Fibroblast of skin of left quadriceps (primary cell): ENCODE measurements at places on chromosomes 3 and 15.

DNA sequence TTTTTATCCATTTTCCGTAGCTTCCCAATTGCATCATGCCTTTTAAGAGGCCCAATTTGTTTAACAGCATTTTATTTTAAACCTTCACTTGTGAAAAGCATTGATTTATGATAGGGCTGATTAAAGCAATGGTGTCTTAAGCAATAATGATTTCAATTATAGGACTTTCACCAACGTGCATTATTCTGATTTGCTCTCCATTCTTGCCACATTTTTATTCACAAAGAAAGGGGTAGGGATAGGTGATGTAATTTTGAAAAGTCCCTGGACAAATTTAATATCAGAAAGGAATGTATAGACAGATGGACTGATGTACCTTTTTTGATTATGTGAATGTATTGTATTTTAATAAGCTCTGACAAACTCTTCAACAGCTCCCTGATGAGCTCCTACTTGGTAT is 37.9 kb upstream of the NR2F2 start:
- no peak for DNase-seq

DNA sequence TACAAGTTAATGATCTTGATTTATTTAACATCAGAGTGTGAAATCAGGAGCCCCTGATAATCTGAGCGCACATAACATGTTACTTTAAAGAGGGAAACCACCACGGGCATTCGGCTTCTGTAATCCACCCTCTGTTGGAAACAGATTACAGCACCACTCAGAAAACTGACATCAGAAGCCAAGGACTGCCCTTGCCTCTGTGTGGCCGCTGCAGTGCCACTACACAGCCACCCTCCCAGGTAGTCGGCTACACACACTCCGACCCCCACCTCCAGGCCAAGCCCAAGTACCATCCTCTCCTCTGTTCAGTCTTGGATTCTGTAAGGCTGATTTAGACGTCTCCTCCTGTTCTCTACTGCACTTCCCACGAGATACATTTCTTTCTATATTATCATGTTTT is 251.7 kb downstream of the GABRB3 start:
- DNase-seq: no peak

DNA sequence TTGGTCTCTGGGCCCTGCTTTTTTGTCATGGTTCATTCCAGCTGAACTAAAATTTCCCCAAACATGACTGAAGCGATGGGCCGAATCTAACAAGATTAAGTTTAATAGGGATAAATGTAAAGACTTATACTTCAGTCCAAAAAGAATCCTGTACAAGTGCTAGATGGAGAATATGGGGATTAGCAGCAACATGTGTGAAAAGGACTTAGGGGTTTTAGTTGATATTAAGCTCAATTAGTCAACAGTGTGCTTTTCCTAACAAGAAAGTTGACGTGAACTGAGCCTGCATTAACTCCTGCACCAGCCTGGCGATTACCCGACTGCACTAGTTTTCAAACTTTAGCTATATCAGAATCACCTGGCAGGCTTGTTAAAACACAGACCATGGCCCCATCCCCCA is 61.0 kb upstream of the BBX start:
- no peak for DNase-seq

DNA sequence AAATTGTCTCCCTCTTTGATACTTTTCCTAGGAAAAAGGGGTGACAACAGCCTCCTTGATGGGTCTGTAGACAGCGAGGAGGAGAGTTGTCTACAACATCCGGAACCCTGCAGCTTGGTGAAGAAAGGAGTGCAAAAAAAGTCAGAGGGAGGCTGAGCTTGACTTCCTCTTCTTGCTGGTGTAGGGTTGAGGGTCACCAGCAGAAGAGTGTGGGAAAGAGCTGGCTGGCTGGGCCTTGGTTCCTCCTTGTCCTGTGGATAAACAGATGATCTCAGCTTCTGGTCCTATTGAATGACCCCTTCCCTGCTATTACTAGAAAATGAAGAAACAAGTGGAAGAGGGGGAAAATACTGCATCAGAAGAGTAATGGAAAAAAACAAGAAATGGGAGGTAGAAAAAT is 20.4 kb downstream of the SLC7A14 start:
- DNase-seq: no peak

DNA sequence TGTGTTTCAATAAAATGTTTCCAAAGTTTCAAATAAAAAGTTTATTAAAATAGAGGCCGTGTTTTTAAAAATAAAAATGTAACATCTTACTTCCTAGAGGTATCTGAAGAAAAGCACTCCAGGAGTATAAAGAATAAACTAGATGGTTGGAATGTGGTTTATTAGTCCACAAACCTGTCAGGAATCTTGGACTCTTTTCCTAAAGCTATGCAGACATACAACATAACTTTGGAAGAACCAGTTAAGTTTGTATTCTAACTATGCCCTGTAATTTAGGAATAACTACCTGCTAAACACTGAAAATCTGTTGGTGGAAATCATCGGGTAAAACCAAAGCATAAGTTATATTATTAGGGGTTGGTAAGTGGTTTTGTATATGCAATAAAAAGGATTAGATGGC is 51.6 kb downstream of the PPARG start:
- no peak for DNase-seq

DNA sequence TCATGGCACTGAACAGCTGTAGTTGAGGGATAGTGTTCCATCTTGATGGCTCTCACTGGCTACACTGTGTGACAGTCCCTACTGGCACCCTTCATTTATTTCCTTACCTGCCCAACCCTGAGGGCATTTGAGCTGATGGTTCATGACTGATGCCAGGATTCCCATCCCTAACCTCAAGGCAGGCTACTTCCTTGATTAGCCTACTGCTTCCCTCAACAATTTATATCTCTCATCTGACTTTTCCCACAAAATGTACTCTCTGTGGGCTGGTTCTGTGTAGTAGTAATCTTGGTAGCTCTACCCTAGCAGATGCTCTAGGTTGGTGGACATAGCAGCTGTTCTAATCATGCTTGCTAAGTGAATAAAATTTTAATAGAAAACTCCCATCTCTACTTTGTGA is 106.0 kb downstream of the THRB start:
- DNase-seq: no peak
